AG20443 (cell line): ENCODE measurements at places on chromosomes 1 and 21.

GRCh38 chr1:228445843-228446650, 29.4 kb upstream of the TRIM17 start:
- peak; percentile 79 for DNase-seq

GRCh38 chr1:5571861-5572401, 420.3 kb downstream of the NPHP4 start:
- DNase-seq = no peak

DNA sequence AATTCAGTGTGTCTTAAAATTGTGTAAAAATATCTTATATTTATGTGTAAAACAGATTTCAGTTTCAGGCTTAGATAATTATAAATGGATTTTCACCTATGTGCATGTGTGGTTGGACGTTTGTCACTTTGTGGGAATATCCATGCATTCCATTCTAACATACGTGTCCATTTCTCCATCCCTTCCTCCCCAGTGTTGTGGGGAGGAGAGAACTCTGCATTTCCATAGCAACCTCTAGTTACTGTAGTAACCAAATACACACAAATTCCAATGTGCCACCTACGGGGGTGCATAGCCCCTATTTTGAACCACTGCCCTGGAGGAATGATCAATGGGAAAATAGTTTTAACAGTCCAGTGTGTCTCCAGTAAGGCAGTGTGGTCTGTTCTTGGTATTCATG, 79.0 kb downstream of the RASAL2 start:
- DNase-seq = no peak

DNA sequence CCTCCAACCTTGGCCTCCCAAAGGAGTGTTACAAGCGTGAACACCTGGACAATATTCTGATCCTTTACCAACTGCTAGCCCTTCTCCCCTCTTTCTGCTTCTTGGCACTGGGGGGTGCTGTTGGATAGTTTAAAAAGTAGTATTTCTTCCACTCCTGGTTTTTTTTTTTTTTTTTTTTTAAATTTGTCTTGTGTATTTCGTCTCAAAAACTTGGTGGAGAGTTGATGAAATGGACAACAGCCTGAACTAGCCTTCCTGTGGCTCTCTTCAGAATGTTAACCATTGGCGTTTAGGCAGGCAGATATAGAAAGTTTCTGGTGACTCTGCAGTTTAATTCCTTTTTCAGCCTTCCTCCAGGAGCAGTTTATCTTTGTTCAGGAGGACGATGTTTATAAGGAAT, 69.7 kb upstream of the USP24 start:
- peak; percentile 61 for DNase-seq

DNA sequence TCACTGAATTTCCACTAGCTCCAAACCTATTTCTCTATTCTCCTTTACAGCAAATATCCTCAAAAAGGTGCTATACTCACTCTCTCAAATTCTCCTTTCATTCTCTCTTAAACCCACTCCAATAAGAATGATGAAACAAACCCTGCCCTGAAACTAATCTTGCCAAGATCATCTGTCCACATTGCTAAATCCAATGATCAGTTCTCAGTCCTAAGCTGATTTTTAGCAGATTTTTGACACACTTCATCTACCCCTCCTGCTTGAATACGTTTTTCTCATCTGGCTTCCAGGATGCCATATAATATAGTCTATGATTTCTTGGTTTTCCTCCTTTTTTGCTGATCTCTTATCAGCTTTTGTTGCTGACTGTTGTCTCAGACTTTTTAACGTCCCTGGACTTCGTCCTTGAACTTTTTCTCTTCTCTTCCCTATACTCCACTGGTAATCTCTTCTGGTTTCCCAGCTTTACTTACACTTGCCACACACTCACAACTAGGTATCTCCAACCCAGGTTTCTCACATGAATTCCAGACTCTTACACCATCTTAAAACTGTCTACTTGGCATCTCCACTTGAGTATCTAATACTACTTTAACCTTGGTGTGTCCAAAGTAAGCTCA, 35.3 kb downstream of the RERE start:
- no peak for DNase-seq

GRCh38 chr1:46804027-46804889, 5.4 kb downstream of the CYP4B1 start:
- DNase-seq = no peak

DNA sequence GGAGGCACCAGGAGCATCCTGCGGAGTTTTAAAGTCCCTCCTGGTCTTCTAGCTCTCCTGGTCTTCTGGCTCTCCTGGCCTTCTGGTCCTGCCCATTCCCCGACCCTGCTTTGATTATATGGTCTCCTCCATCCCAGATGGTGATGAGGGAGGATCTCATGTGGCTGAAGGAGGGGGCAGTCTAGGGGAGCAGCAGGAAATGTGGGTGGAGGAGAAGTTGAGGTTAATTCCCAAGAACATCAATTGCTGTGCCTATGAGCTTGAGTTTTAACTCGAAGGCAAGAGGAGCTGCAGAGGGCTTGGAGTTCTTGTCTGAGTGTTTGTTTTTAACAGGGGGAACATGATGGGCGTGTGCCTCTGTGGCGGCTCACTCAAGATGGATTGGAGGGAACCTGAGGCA, 408.8 kb downstream of the MATN1 start:
- DNase-seq = no peak

DNA sequence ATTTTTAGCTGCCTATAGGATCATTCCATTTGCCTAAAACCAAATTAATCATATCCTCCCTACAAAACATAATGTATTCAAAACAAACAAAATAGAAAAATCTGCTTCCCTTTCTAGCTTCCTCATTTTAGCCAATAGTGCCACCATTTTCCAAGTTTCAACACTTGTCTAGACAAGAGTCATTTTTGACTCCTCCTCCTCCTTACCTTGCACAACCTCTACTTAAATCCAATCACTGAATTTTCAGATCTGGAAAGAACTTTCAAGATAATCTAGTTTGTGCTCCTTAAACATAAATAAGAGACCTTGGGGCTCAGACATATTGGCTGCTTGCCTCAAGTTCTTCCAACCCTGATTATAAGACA, 7.4 kb downstream of the STX6 start:
- DNase-seq = no peak

- peak; percentile 31 for DNase-seq
Measured at GRCh38 chr1:232629250-232630046, 485 bp downstream of the SIPA1L2 start.

- DNase-seq = no peak
Measured at GRCh38 chr1:171218661-171219060, 29.6 kb upstream of the FMO1 start.

- peak; percentile 68 for DNase-seq
Measured at GRCh38 chr21:32131960-32132359, 146.9 kb downstream of the MIS18A start.
